A172 (cell line): ENCODE measurements at places on chromosomes 1 and 21.

DNA sequence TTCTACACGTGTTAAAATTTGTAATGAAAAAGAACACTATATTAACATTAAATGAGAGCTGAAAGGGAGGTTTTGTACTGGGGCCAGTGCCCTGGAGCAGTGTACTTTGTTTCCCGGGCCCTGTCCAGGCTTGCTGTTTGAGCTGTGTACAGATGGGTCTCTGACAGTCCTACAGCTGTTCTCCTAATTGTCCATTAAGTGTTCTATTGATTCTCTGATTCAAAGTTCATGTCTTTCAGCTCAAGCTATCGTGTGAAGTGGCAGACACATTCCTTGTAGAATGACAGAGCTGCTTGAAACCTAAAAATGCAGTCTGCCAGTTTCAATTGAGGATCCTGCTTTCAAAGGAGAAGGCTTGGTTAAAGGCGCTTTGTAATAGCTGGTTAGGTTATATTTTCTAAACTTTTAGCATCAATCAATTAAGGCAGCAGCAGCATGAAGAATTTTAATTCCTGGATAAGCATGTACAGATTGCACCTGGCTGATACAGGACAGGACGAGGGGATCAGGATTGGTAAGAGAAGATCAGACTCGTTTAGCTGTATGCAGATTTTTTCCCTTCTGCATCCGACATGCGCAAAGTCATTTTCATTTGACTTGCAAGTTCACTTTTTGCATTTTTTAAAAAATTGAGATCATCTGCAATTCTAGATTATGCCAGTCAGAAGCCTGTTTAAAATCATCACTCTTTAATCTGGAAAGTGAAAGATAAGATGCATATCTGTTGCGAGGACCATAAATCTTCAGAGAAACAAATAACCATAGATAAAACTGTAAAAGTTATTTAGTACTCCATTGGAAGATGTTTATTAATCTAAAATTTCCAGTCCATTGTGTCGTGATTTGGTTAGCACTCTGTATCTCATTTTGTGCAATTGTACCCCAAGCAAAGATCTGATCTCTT is 98.5 kb downstream of the ATG4C start:
- DNase-seq: no peak

GRCh38 chr21:44815225-44815624 is 2.6 kb downstream of the SUMO3 start:
- no peak for DNase-seq

- DNase-seq: no peak
Observed at GRCh38 chr1:160367516-160367900, 637 bp downstream of the NHLH1 start.

DNA sequence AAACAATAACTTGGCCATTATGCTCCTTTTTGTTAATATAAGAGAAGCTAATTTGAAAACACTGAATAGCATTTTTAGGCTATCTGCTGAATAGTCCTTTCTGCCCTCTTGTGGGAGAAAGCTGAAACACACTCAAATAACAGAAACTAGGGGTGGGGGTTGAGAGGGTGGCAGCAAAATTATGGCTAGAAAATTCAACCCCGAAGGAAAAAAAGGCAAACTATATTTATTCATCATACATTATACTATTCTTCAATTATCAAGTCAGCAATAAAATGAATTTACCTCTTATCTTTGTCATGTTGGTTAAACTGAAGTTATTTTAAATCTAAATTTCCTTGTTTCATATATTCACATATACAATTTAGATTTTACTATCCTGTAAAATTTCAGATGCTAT is 255.9 kb downstream of the FAF1 start:
- DNase-seq: peak; percentile 28

- no peak for DNase-seq
Observed at GRCh38 chr21:32549886-32550285, 35.4 kb downstream of the TCP10L start.

- DNase-seq: no peak
Observed at GRCh38 chr21:39601187-39601928, 11.4 kb upstream of the B3GALT5 start.

- DNase-seq: peak; percentile 42
Observed at GRCh38 chr1:108049178-108049819, 84.3 kb upstream of the VAV3 start.

DNA sequence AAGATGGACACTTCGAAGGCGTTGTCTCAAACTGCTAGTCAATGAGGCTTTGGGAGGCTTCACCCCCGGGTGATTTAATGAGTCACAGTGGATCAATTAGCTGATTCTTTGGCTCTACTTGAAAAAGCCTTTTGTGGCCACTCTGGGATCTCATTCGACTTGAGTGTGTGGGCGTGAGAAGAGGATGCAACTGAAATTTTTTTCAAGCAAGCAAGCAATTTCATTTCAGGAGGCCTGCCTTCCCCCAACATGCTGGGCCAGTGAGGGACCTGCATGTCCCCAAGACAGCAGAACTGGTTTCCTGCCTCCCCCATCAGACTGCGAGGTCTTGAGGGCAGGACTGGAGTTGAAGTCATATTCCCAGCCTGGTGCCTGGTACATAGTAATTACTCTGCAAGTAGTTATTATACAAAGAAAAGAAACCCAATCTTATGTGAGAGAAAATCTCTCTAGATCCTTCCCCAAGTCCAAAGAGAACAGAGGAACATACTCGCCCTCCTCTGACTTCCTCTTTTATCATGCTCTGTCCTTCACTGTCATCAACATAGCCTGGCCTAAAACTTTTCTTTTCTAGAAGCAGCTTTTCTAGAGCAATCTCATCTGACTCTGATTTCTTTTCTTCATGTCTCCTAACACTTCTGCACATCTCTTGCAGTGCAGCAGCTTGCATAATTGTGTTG is 22.7 kb downstream of the SYT6 start:
- no peak for DNase-seq
